ENCODE measurements at places on chromosomes 16 and 17.

GRCh38 chr17:32160526-32160925 is 18.2 kb downstream of the RHOT1 start:
- no peak for DNase-seq

GRCh38 chr17:64491994-64492393 is 4.9 kb downstream of the POLG2 start:
- DNase-seq, result no peak

DNA sequence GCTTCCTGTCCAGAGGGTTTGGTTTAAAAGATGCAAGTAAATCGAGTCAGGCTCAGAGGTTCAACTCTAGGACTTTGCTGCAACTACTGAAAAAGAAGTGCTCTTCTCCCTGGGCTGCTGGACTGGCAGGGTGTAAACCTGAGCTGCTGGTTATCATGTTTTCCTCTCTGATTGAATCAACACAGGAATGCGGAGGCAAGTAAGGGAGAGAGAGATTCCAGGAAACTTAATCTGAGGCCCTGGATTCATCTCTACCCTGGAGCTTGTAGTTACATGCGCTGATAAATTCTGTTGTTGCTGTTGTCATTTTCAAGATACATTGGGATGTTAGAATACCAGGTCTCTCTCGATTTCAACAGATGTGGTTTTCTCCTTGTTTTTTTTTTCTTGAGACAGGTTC is 8.2 kb upstream of the HS3ST3A1 start:
- no peak for DNase-seq

DNA sequence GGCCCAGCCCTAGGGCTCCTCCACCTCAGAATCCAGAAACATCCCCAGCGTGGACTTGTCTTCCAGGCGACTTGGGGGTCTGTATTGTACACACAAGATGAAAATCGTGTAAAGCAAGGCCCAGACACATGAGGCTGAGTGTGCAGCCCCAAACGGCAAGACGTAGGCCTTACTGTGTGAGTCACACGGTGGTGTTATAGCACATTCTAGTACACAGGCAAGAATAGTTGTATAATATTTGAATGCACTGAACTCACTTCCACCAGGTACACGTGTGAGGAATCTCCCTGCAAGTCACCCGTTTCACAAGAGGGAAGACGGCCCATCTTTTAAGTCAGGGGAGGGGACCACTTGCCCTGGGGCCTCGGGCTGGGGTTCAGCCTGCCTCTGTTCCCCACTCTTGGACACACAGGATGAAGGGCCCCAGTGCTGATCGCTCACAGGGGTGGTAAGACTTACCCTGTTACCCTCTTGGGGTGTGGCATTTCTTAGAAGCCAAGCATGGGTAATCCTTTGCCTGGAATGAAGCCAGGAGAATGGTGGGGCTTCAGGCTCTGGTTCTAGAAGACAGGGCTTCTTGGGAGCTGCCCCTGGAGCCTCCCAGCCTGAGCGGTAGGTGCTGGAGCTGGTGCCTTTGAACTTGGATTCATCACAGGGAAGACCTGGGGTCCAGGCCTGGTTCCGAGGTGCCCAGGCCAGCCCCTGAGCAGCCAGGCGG is 71.3 kb downstream of the SREBF1 start:
- DNase-seq, result no peak

DNA sequence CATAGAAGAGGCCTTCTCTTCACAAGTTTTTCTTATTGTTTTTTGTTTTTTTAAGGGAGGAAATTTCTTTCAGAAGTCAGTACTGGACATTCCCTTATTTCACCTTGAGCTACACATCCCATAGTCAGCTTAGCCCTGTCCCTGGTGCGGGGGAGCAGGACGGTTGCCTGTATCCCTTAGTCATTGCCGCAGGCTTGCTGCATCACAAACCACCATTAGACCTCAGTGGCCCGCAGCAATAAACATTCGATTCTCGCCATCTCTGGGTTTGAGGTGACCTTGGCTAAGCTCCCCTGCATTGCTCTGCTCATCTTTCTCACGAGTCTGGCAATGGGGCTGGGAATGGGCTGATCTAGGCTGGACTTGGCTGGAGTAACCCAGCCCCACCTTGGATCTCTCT is 692.5 kb downstream of the WWOX start:
- no peak for DNase-seq

DNA sequence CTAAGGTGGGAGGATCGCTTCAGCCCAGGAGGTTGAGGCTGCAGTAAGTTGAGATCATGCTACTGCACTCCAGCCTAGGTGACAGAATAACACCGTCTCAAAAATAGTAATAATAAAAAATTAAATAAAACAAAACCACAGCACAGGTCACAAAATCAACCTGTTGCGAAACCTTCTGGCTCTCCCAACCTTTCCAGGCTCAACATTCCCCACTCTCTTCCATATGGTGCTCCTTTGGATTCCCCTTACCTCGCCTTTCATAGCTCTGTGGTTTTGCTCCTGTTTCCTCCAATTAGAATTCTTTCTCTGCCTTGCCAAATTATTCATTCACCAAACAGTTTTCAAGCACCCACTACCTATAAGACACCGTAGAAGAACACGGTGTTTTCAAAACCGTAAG is 4.7 kb downstream of the ZDHHC7 start:
- no peak for DNase-seq

DNA sequence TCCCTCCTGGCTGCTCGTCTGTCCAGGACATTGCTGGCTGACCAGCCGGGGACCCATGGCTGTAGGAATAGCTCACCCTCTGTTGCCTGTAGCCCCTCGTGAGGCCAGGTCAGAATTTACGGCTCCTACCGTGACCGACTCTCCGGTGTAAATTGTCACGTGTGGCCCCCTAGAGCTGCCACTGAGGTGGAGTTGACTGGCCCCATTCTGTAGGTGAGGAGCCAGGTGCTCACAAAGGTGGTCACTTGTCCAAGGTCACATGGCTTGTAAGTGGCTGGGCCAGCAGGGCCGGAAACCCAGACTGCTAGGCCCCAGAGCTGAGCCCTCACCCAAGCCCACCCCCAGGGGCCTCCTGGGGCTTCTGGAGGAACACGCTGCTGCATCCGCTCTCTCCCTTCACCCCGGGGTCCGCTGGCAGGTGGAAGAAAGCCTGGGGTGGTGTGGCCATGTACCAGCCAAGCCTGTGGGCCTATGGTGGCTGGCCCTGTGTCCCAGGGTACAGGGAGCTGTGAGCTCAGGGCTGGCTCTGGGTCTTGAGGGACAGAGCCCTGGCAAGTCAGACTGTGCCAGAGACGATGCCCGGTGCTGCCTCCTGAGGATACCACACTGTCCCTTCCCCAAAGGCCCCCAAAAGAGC is 120.7 kb downstream of the RAB11FIP4 start:
- DNase-seq, result no peak

DNA sequence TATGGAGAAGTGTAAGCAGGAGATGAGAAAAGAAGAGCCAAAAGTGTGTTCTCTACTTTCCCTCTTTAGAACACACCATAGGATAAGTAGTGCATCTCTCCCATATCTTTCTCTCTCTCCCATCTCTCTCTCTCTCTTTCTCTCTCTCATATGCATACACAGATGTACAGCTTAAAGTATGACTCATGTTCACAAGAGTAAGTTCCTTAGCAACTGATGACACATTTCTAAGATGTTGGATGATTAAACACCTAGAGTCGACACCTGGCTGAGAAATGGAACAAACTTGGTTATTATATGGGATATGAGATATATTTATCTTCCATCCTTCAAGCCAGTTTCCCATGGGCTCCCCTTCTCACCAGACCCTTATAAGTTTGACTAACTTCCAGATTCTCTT is 113.5 kb downstream of the TMEM132E start:
- DNase-seq, result no peak

Data from activated CD4-positive, alpha-beta T cell treated with anti-CD3 and anti-CD28 coated beads for 4 hours (primary cell).